ENCODE measurements at places on chromosomes 11 and 22.

DNA sequence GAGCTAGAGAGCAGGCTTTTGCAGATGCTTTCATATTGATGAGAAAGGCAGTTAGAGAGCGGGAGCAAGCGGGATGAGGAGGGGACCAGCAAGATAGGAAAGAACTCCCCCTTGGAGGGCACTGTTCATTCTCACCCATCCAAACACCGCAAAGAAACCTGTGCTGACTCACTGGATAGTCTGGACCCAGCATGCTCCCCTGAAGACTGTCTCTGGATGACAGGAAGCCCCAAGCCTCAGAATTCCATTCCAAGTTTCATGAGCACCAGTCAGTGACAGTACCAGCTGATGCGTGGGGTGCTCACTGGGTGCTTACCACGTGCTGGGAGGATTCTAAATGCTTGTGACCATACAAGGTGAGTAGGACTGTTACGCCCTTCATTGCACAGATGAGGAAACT, 34.2 kb downstream of the MICAL3 start:
- DNase-seq: no peak

DNA sequence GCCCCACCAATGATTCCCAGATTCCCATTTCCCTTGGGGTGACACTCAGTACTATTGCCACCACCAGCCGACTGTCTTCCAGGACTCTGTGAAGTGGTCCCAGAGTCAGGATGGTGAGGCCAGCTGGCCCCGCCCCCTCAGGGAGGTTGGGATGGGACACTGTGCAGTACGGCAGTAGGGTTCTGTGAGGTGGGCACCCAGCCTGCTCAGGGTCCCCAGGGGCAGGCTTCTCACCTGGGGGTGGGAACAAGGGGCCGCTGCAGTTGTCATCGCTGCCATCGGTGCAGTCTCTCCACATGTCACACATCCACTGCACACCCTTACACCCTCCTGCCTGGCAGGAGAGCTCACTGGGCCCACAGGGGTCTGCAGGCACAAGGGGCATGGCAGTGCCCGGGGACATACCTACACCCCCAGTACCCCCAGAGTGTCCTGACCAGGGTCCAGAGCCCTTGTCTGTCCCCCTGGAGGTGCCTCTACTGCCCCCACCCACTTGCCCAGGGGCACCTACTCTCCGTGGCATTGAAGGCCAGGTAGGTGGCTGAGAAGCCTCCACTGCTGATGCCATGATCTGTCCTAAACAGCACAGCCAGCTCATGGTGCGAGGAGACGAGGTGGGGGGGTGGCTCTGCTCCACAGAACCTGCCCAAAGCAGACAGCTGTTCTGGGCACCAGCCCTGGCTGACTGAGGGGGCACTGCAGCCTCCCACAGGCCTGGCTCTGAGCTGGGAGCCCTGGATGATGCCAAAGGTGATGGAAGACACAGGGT, 1.9 kb upstream of the C1QTNF5 start:
- DNase-seq: no peak

- DNase-seq: no peak
Measured at GRCh38 chr22:33539902-33540751, 380.1 kb downstream of the LARGE1 start.

GRCh38 chr11:114064216-114064615, 4.7 kb downstream of the ZBTB16 start:
- no peak for DNase-seq

DNA sequence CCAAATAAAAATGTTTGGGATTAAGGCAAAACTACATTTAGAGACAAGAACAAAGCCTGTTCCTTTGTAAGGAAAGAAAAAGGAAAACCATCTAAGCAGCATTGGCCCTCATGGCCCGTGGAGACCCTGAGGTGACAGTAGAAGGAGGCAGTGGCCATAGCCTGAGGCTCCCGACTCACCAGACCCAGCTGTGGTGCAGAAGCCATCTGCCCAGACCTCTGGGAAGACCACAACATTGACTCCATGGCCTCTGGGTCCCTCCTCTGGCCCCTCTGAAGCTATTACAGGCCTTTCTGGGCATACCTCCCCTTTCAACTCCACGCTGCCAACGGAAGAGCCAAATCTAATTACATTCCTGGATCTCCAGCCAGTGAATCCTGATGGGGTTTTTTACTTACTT, 6.4 kb downstream of the PRAME start:
- no peak for DNase-seq

DNA sequence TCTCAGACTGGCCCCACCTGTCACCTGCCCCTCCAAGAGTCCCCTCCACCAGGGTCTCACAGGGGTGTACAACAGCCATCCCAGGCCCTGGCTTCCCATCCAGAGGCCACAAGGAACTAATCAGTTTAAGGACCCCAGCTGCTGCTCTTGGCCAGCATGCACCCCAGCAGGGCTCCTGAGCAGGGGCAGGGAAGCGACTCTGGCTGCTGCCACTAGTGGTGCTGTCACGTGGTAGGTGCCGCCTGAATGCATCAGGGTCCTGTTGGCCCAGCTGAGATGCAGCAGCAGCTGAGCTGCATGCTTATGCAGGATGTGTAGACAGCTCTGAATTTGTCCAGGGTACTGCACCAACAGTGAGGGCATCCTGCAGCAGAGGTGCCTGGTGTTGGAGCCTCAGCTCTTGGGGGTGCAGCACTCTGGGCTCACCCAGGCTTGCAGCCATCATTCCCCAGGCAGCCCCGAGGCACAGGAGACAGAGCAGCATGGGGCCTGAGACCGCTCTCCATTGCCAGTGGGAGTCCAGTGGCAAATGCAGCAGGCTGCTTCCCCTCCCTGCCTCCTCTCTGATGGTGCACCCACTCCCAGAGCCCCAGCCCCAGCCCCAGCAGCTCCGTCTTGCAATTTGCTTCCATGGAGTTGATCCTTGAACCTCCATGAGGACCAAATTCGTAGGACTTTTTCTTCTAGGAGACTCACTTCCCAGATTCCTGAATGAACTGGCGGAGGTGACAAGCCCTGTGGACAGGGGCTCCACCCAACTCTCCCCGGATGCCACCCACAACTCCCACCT, 98.7 kb downstream of the MPPED1 start:
- no peak for DNase-seq

DNA sequence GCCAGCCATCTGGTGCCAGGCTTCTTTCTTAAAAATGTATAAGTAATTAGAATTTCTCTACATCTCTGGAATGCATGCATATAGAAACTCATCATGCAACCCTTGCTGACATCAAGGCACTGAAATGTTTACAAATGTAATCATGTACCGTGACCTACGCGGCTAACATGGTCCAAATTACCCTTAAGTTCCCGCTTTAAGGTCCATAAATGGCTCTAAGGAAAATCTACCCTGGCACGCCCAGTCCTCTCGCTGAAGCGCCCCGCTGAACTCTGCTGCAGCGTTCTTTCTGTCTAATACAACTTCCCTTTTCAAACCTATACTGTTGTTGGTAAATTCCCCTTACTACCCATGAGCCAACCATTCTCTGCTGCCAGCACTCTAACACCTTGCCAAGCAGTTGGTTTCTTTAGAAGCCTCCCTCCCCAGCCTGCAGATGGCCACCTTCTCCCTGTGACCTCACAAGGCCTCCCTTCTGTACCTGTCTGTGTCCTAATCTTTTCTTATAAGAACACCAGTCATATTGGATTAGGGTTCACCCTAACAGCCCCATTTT, 13.5 kb upstream of the HMOX1 start:
- DNase-seq: no peak

- DNase-seq: no peak
Measured at GRCh38 chr11:88480223-88480622, 142.7 kb upstream of the CTSC start.

DNA sequence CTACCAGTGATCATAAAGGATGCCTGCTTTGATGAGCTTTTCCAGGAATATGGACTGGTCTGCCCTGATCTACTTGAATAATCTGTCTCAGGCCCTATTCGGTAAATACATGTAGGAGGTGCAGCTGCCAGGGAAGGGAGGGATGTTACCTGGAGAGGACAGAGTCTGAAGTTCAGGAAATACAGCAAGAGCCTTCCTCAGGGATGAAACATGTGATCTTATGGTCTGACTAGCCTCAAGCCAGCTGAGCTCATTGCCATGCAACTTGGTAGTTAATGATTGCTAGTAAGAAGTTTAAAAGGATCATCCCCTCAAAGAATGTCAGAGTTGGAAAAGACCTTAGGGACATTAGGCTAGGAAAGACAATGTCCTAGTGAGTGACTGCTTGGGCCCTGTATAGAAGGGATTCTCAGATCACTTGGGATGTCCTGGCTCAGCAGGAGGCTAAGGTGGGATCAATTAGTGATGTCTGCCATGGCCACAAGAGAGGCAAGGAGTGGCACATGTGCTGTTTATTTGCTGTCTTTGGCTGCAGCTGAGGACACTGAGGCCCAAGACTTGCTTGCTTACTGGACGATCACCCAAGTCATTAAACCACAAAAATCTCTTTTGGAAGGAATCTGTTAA, 18.5 kb downstream of the PTPRJ start:
- DNase-seq: no peak

DNA sequence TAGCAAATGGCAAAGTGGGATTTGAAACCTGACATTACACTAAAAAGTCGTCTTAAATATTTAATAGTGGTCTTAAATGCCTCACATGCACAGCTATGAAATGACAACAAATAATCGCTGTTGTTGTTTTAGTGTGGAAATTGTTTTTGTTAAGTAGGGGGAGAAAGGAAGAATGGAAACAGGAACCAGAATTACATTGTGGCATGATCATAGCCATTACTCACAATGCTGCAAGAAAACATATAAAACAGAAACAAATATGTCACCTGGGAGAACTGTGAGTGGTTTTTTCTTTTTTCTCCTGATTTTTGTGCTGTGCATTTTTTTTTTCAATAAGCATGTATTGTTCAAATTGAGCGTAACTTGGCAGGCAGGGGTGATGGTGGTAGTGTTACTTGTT, 22.9 kb downstream of the FAM76B start:
- DNase-seq: no peak

DNA sequence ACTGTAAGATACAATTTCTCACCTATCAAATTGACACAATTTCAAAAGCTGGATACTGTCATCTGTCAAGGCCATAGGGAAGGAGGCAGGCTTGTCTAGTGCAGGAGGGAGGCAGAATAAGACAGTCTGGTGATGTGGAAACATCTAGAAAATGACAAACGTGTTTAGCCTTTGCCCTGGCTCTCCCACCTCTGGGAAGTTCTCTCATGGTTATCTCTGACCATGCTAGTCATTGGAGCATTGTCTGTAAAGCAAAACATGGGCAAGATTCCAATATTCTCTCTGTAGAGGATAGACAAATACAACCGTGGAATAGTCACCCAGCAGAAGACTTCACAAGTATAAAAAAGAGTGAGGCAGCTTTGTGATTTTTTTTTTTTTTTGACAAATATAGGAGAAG, 9.1 kb upstream of the SERHL2 start:
- DNase-seq: no peak

DNA sequence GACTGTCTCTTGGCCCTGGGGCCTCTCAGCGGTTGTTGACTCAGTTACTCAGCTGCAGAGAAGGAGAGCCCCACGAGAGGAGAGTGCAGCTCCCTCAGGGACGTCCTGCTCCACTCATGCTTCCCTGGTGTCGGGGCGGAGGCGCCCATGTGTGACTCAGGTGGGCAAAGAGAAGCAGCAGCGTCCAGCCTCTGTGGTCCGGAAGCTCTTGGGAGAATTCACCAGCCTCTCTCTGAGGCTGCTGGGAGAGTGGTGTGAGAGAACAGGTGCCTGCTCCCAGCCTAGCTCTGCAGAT, 25.7 kb downstream of the GLB1L2 start:
- no peak for DNase-seq

DNA sequence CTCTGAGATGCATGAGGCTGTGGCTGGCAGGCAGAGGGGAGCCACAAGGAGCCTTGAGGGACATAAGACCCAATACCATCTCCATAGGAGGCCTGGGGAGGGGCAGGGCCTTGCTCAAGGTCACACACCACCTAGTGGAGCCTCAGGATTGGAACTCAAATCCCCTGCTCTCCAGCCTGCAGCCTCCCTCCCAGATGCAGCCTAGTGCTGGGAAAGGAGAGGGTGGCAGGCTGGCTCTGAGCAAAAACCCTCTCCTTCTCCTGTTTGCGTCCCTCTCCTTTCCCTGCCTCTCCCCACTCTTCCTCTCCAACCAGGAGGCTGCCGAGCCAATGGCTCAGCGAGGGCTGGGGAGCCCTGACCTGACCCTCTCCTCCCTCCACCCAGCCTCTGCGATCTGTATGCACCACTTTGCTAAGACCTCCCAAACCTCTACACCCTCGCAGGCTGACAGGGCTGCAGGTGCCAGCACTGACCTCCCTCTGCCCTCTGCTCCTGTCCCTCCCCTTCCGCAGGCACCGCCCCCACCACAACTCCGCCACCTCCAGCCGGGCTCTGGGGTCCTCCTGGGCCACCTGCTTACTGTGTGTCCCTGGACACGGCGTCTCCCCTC, 14.7 kb downstream of the IGLL1 start:
- DNase-seq: no peak

DNA sequence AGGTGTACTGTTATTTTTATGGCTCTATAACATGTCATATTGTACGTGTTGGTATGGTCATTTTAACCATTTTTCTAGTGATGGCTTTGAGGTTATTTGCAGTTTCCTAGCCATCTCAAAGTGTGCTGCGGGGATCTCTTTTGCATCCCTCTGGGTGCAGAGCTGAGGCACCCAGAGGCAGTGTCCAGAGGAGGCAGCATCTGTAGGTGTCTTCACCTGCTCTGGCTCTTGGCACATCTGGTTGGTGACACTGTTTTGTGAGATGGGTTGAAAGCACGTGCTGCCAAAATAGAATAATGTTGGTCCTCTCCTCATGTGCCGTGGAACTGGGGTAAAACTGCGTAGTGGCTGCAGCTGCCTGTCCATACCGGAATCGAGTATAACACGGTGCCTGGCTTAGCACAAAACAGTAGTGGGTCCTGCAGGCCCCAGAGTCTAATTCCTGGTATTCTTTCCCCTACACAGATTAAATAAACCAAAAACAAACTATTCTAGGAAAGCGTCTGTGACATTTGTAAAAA, 12.9 kb downstream of the NEAT1 start:
- DNase-seq: no peak

GRCh38 chr11:30155428-30155827, 75.4 kb upstream of the FSHB start:
- DNase-seq: no peak

- no peak for DNase-seq
Measured at GRCh38 chr22:35437049-35437448, 37.1 kb downstream of the MCM5 start.

DNA sequence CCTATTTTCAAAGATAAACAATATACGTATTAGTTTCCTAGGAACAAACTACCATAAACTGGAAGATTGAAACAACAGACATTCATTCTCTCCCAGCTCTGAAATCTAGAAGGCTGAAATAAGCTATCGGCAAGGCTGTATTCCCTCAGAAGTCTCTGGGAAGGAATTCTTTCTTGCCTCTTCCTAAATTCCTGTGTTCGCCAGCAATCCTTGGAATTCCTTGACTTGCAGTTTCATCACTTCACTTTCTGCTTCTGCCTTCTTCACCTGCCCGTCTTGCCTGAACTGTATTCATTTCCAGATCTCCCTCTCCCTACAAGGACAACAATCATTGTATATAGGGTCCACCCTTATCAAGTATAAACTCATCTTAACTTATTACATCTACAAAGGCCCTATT, 17.7 kb upstream of the PRDM10 start:
- no peak for DNase-seq
